GM23338 (cell line): ENCODE measurements at places on chromosomes 7 and 10.
A peak's percentile ranks its signal among the peaks of the same experiment; 100 is the strongest.

DNA sequence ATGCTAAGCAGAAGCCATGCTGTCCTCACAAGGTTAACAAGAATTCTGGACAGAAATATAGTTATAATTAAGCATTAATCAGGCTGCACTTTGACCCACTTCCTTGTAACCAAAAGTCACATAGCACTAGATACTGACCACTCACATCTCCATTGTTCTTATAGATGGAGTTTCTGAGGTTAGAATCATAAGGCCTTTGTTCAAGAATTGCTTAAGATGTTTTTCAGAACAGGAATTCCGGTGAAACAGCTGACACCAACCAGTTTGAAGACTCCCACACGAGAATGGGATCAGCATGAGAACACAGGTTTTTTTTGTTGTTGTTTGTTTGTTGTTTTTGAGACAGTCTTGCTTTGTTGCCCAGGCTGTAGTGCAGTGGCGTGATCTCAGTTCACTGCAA is 488.3 kb upstream of the NRP1 start:
- DNase-seq = no peak

GRCh38 chr10:8438603-8439002 is 384.1 kb downstream of the GATA3 start:
- DNase-seq = no peak

DNA sequence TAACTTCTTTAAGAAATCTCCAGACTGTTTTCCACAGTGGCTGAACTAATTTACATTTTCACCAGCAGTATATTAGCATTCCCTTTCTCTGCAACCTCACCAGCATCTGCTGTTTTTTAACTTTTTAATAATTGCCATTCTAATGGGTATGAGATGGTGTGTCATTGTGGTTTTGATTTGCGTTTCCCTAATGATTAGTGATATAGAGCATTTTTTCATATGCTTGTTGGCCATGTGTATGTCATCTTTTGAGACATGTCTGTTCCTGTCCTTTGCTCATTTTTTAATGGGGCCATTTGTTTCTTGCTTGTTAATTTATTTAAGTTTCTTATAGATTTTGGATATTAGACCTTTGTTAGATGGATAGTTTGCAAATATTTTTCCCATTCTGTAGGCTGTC is 68.8 kb downstream of the SLC39A12 start:
- DNase-seq = no peak

DNA sequence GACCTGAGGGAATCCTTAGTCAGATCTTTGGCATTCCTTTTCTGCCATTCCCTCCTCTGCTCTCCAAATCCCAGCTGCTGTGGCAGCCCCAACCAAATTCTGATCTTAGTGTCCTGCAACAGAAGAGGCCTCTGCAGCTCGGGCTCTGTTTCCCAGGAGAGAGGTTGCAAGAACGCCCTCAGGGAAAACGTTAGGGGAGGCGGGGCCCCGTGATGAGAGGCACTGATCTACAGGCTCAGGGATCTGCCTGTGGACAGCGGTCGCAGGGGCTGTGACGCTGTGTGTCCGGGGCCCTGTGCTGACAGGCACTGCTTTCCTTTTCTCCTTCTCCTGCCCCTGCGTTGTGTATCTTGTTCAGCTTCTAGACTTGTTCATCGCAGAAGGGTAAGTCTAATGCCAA is 57.3 kb upstream of the DPYSL4 start:
- peak; percentile 42 for DNase-seq

DNA sequence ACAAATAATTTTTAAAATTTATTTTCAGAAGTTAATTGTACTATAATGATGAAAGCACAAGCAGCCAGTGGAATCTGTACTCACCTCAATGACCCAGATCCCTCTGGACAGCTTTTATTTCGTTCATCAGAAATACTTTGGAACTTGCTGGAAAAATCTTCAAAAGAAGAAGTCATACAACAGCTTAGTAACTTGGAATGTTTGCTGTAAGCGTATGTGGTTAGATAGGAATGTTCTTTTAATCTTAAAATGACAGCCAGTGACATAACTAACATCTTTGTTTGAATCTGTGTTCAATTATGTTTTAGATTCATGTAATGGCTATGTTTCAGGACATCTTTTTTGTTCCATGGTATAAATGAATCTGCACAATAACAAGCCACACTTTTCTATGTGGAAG is 26.8 kb downstream of the CFAP69 start:
- DNase-seq = no peak

GRCh38 chr10:82176587-82176986 is 301.6 kb downstream of the NRG3 start:
- no peak for DNase-seq

DNA sequence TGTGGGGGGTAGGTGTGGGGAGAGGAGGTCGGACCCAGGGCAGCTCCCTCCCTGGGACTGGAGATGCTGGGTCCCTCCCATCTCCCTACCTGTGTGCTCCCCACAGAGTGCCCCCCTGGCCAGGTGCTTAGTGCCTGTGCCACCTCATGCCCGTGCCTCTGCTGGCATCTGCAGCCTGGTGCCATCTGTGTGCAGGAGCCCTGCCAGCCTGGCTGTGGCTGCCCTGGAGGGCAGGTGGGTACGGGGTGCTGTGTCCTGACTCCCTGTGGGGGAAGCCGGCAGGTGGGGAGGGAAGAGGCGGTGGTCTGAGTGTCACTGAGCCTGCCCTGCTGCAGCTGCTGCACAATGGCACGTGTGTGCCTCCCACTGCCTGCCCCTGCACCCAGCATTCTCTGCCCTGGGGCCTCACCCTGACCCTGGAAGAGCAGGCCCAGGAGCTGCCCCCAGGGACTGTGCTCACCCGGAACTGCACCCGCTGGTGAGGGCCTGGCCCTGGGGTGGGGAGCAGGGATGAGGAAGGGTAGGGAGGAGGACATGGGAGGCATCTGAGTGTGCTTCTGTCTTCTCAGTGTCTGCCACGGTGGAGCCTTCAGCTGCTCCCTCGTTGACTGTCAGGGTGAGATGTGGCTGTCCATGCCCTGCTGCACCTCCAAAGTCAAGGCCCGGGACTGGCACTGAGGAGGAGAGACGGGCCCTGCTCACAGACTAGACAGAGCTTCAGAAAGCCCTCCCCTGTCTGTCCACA is 11.7 kb upstream of the ZNF862 start:
- DNase-seq = no peak

DNA sequence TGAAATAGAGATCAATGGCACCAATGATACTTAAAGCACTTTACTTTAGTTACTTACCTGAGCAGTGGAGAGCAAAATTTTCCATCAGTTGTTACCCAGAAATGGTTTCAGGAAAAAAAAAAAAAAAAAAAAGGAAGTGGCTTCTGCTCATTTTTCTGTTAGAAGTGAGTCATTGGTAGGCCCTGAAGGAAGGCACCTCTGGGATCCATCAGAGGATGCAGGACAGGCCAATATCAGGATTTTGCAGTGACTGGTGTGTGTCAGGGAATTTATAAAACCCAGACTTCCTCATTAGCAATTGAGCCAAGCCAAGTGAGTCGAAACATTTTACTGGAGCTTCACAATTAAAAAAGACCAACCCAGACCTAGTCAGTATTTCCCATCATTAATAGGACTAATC is 2.3 kb upstream of the SMIM30 start:
- DNase-seq = no peak

GRCh38 chr7:157568106-157568769 is 231.4 kb downstream of the DNAJB6 start:
- no peak for DNase-seq

GRCh38 chr7:91416155-91416865 is 152.1 kb downstream of the FZD1 start:
- DNase-seq = no peak

DNA sequence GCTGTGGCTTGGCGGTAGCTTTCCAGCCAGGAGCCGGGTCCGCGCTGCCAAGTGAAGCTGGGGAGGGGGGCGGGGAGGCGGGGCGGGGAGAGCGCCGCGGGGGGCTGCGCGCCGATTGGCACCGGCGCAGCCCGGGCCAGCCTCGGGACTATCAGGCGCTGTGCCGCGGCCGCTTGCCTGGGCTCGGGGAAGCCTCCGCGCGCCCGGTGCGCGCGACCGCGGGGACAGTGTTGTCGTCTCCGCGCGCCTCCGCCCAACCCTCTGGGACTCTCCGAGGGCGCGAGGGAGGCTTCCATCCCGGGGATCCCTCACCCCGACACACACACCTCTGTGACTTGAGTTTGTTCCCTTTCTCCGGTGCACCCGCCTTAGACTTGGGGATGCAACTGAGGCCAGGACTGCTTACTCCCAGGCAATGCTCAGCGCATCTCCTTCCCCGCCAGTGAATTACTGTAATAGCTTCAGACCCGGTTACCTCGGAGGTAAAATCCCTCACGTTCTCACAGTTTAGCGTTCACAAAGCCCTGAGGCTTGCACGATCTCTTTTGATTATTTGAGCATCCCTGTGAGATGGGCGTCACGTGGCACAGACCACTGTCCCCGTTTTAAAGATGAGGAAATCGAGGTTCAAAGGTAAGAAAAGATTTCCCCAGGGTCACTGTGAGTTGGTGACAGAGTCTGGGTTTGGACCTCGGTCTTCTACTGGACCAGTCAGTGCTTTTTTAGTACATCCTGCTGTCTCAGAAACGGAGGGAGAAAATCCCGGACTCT is at the start of gene NKX1-2:
NKX1-2 (minus strand) TSS at position 24 of the 771 bp plus-strand sequence. CDS start 92 bp downstream, outside the sequence.
- DNase-seq = peak; percentile 89

DNA sequence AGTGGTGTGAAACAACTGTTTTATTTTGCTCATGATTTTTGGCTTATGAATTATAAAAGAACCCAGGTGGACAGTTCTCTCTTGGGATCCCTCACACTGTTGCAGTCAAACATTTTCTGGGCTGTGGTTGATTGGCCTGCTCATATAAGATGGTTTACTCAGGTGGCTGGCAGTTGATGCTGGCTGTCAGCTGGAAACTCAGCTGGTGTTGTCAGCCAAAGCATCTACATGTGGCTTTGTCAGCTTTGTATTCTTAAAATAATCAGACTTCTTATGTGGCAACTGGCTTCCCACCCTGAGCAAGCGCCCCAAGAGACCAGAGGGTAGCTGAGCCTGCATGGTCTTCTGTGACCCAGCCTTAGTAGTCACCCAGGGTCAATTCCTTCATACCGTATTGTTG is 534.7 kb downstream of the NRG3 start:
- DNase-seq = no peak

DNA sequence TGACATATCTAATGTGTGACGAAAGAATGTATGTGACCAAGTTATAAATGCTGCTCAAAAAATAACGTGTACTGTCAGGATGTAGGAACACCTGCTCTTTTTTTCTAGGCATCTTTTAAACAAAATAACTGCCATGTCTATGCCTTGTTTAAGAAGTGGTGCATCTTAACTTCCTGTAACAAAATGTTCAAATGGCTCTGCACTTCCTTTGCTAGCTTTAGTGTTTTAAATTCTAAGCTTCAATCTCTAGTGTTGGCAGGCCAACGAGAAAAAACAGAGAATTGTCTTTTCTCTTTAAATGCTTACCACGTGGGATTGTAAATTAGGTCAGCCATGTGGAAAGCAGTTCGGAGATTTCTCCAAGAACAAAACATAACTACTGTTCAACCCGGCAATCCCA is 14.6 kb upstream of the PDSS1 start:
- DNase-seq = no peak

DNA sequence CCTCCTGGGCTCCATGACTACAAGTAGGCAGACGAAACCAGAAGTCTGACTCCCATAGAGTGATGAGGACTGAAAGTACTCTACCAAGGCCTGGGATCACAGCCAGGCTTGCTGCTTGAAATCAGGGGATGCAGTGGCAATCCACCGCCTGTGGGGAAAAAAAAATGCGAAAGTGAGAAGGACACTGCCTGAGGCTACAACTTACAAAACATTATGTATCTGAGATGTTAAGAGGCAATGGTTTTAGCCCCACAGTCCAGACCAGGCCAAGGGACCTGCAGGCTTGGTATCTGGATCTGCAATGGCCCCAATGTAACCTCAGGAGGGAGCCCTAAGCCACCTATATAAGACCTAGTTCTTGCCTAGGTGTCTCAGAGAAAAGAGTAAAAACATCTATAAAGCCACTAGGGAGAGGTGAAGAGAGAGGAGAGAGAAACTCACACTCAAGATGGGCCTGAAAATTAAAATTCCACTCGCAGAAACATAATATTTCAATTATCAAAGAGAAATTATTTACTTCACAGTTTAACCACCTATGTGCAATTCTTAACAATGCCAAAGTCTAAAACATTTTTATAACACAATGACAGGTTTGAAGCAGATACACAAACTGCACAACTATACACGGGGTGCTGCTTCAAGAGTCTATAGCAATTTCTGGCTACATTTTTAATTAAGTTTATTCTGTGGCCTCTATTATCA is 13.9 kb downstream of the DNAJC1 start:
- peak; percentile 91 for DNase-seq

DNA sequence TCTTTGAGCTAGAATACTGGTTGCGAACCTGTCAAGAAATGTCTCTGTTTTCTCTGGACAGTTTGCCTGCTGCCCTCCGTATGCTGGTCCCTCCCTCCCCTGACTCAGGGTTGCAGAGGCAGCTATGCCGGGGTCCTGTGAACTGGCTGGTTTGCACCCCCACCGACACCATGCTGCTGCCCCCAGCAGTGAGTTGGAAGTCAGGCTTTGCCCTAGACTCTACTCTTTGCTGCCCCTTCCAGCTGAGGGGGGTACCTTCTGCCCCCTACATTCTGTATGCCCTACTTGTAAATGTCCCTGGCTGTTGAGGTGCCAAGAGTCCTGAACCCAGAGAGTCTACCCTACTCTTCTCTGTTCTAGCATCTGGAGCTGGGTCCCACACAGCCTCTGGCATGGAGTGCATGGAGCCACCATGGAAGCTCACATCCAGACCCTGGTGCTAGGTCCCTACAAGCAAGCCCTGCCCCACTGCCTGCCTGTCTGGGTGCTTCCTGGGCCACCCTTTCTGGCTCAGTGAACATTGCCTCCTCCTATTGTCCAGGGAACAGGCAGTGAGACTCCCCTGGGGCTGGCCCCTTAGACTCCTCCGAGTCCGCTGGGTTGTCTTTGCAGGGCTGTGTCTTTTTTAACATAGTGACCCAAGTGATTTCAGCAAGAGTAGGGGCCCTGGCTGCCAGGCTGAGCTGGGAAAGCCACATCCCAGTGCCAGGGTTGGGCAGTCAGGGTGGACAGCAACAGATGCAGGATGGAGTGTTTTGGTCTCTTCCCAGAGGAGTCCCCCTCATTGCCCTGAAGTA is 138.9 kb downstream of the ADCY1 start:
- no peak for DNase-seq

- no peak for DNase-seq
Observed at GRCh38 chr7:8141070-8141469, 120.9 kb downstream of the ICA1 start.

DNA sequence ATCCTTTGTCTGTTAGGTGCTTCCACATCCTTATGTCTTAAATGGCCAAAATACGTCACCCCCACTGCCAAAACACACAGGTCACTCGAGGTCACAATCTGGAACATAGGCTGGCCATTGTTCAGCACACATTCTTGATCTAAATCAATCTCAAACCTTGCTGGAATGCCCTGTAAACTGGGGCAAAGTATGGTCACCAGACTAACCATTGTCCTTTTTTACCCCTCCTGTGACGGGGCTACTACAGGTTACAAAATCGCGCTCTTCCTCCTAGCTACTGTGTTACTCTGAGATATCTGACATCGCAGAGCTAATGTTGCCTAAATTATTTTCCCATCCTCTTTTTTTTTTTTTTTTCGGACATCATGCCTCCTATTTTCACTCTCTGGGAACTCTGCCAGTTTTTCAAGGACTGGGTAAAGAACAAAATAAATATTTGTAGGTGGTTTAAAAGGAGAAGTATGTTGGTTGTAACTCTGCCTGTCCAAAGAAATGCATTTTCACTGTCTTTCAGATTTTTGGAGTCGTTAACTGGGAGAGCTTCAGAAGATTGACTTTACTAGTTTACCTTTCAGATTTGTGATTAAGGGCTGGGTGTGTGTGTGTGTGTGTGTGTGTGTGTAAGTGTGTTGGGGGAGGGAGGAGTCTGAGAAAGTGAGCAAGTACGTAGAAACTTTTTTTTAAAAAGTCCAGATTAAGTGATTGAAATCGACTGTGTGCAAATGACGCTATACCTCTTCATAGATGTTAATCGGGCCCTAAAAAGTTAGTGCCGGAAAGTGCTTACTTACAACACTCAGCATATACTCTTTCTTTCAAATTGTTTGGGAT is 942 bp upstream of the KIAA1217 start:
- no peak for DNase-seq
